ENCODE measurements at places on chromosomes 6 and 20. TPM values are rescaled to one million over a fixed set of nuclear protein-coding genes. Genes with fewer than 3 reads are reported as not detected.

Gene PSMB9
- 264 TPM for total RNA-seq

Gene CST5
- not detected for total RNA-seq

Gene SLC35F1
- not detected for total RNA-seq

Gene MAFB
- 0.12 TPM for total RNA-seq

Gene EMILIN3
- total RNA-seq, result not detected

Gene NKAIN4
- total RNA-seq, result not detected

Gene TTLL9
- total RNA-seq, result not detected

Gene POLR3F
- 8.0 TPM for total RNA-seq

Measured in activated naive CD4-positive, alpha-beta T cell treated with anti-CD3 and anti-CD28 coated beads, Interleukin-2, amount 10 ng/mL, durations not matched to agents 5 hours and 36 hours (primary cell).